ENCODE measurements at places on chromosomes 3 and 15. TPM values are rescaled to one million over a fixed set of nuclear protein-coding genes. Genes with fewer than 3 reads are reported as not detected.

- H3K4me1 ChIP-seq = peaks cover 15% of the 10 kb centered on the region
- peak overlapping the region; percentile 28 for H3K27ac ChIP-seq
- DNase-seq = no peak
- no peaks in the 10 kb centered on the region for H3K27me3 ChIP-seq
- H3K36me3 ChIP-seq = no peaks in the 10 kb centered on the region
- H3K4me3 ChIP-seq = no peak overlapping the region
These were observed 11.1 kb downstream of the ISG20 start for GRCh38 chr15:88649753-88650551.

GRCh38 chr15:41932511-41933289 lies 38.8 kb upstream of the SPTBN5 start:
- H3K4me1 ChIP-seq = peaks cover 29% of the 10 kb centered on the region
- no peaks in the 10 kb centered on the region for H3K27me3 ChIP-seq
- DNase-seq = no peak
- no peak overlapping the region for H3K4me3 ChIP-seq

Gene CCDC80
- total RNA-seq = 406 TPM

DNA sequence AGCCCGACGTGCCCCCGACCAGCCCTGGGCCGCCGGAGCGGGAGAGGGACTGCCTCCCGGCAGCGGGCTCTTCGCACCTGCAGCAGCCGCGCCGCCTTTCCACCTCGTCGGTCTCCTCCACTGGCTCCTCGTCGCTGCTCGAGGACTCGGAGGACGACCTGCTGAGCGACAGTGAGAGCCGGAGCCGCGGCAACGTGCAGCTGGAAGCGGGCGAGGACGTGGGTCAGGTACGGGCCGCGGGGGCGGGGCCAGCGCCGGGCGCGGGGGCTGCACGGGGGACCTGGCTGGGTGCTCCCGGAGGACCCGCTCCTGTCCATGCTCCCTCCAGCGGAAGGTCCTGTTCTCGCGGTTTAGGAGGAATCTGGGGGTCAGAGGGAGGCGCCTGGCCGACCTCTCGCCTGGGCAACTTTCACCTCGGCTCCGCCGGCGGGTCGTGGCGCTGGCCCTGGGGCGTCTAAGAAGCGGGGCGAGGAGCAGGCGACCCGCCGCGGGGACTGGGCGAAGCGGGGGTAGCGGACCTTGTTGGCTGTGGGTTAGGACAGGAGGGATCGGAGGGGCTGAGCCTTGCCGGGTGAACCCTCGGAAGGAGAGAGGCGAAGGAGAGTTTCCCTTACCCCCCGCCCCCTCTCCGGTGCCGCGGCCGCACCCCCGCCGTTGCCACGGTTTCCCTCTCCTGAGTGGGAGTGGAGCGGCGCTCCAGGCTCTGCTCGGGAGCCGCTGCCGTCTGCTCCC lies 682 bp downstream of the ITPKA start:
- no peaks in the 10 kb centered on the region for H3K36me3 ChIP-seq
- H3K27ac ChIP-seq = no peak overlapping the region
- DNase-seq = no peak
- peaks cover 19% of the 10 kb centered on the region for H3K4me1 ChIP-seq
- peaks cover 9% of the 10 kb centered on the region for H3K27me3 ChIP-seq

GRCh38 chr3:162799910-162800309 lies 1303.3 kb downstream of the OTOL1 start:
- no peaks in the 10 kb centered on the region for H3K4me1 ChIP-seq
- no peak overlapping the region for H3K4me3 ChIP-seq
- no peaks in the 10 kb centered on the region for H3K36me3 ChIP-seq
- DNase-seq = no peak

GRCh38 chr3:95939235-95939809 lies 875.1 kb upstream of the EPHA6 start:
- no peak overlapping the region for H3K27ac ChIP-seq
- H3K27me3 ChIP-seq = no peaks in the 10 kb centered on the region
- H3K36me3 ChIP-seq = no peaks in the 10 kb centered on the region

Gene NMNAT3
- total RNA-seq = 0.36 TPM

GRCh38 chr3:123042413-123042812 lies 14.8 kb upstream of the SEMA5B start:
- DNase-seq = no peak
- H3K4me1 ChIP-seq = no peaks in the 10 kb centered on the region
- no peak overlapping the region for H3K4me3 ChIP-seq
- no peak overlapping the region for H3K27ac ChIP-seq

- H3K4me1 ChIP-seq = no peaks in the 10 kb centered on the region
- no peak for DNase-seq
- H3K36me3 ChIP-seq = peaks cover 46% of the 10 kb centered on the region
- no peaks in the 10 kb centered on the region for H3K27me3 ChIP-seq
These were observed 51.5 kb downstream of the PLXNA1 start for GRCh38 chr3:127034195-127034989.

Gene ABI3BP
- 4.2 TPM for total RNA-seq

- no peaks in the 10 kb centered on the region for H3K36me3 ChIP-seq
- peaks cover 51% of the 10 kb centered on the region for H3K27me3 ChIP-seq
- DNase-seq = no peak
- no peaks in the 10 kb centered on the region for H3K4me1 ChIP-seq
- no peak overlapping the region for H3K4me3 ChIP-seq
These were observed 68.4 kb downstream of the HES1 start for GRCh38 chr3:194204042-194204987.

DNA sequence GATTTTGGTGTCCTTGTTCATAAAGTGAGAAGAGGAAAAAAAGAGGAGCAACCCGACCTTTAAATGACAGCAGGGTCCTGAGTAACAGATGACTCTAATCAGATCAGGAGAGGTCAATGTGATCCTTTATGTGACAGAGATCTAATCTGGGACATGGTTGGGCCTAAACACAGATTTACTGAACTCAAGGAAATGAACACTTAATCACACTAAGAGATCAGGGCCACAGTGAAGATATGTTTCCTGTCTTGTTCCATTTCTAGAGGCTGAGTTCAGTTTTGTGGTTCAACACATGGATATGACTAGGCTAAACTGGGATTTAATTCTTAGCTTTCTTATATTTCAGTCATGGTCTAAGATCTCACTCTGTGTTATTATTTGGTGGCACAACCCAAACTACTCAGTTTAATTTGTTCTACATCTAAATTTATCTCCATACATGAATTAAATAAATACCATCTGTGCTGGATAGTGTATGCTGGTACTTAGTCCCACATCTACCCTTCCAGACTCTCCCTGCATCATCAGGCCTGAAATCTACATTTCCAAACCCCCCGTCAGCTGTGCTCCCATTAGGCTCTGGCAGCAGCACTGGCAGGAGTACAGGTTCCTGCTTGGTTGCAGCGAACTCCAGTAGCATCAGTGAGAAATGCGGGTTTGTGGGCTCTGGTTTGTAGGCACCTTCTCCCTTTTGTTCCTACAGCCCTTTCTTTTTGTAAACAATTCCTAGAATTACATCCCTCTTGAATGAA lies 22.6 kb downstream of the SFMBT1 start:
- H3K36me3 ChIP-seq = no peaks in the 10 kb centered on the region
- H3K4me3 ChIP-seq = no peak overlapping the region
- no peaks in the 10 kb centered on the region for H3K27me3 ChIP-seq

Gene P2RY14
- total RNA-seq = not detected

DNA sequence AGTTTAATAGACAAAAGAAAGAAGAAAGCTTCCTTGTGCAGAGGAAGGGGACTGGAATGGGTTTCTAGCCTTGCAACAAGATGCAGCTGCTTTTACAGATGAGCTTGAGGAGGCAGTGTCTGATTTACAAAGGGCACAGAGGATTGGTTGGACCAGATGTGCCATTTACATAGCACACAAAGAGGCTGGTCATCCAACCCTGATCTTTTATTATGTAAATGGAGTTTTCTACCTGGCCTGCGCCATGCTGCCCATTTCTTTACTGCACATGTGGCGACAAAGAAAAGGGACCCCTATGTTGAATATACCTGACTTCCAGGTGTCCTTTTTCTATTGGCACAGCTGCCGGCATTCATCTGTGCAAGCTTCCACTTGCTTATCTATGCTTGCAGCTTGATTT lies 409.4 kb upstream of the FRG2C start:
- no peaks in the 10 kb centered on the region for H3K4me1 ChIP-seq
- no peaks in the 10 kb centered on the region for H3K27me3 ChIP-seq
- no peak overlapping the region for H3K27ac ChIP-seq
- H3K36me3 ChIP-seq = no peaks in the 10 kb centered on the region
- no peak for DNase-seq

Gene TRIM42
- not detected for total RNA-seq

DNA sequence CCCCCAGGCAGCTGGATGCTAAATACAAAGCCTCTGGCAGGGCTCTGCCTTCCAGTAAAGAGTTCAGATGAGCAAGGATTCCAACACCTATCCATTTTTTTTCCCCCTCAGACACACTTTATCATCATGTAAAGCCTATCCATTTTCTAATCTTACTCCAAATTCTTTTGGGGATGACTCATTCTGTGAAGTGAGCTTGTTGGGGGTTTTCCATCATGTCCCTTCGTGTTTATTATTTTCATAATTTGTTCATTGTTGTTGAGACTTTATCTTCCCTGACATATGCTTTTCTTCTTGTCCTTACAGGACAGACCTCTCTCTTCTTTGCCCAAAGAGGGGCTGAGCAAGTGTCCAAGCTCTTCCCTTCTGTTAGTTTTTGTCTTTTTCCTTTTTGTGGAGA lies 34.7 kb upstream of the SH3BP5 start:
- peak; percentile 46 for DNase-seq
- no peak overlapping the region for H3K4me3 ChIP-seq
- H3K4me1 ChIP-seq = no peaks in the 10 kb centered on the region

GRCh38 chr3:9308298-9308990 lies 54.4 kb upstream of the THUMPD3 start:
- peaks cover 2% of the 10 kb centered on the region for H3K27me3 ChIP-seq
- no peak for DNase-seq
- H3K4me3 ChIP-seq = no peak overlapping the region
- no peaks in the 10 kb centered on the region for H3K4me1 ChIP-seq

Measured in IMR-90 (cell line).